ENCODE measurements at places on chromosomes 11 and 22.

DNA sequence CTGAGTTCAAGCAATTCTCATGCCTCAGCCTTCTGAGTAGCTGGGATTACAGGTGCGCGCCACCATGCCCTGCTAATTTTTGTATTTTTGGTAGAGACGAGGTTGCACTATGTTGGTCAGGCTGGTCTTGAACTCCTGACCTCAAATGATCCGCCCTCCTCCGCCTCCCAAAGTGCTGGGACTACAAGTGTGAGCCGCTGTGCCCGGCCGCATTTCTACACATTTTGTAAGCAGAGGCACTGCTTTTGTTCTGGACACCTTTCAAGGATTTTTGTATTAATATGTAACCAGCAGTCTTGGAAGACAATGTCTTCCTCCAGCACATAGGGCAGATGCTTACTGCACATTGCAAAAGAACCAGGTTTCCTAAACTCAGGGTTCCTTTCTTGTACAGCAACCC lies 11.4 kb upstream of the VSIG10L2 start:
- DNase-seq = no peak

DNA sequence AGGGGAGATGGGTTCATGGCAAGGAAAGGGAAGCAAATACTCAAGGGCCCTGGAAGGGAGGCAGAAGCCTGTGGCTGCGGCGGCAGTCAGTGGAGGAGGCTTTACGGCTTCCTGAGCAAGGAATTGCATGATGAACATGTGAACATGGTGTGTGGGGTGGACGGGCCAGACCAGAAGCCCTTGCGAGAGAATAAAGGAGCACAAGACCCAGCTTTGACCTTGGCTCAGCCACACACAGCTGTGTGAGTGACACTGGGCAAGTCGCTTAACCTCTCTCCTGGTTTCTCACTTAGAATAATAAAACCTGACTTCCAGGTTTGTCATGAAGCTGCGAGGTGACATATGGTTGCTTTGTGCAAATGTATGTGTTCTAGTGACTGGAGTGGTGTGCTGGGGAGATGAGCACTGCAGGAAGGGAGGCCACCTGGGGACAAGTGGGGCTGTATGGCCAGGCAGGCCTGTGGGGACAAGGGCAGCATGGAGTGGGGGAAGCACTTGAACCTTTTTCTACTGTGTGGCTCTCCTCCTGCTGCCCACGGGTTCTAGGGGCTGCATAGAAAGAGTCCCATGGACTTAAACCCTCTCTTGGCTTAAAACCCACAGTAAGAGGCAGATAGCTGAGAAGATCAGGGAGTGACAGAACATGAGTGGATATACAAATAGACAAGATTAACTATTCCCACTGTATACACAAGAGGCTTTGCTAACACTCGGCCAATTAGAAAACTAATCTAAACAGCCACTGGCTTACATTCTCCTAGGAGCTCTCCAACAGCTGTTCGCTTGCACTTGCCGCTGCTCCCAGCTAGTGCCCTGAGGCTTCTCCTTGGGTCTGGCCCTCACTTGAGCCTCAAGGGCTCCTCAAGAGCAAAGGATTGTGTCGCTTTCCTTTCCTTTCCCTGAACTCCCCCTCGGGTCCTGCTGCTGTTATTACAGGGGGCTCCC lies 67.3 kb upstream of the CDON start:
- DNase-seq = no peak

GRCh38 chr22:45852826-45853225 lies 124.1 kb downstream of the WNT7B start:
- DNase-seq = no peak

DNA sequence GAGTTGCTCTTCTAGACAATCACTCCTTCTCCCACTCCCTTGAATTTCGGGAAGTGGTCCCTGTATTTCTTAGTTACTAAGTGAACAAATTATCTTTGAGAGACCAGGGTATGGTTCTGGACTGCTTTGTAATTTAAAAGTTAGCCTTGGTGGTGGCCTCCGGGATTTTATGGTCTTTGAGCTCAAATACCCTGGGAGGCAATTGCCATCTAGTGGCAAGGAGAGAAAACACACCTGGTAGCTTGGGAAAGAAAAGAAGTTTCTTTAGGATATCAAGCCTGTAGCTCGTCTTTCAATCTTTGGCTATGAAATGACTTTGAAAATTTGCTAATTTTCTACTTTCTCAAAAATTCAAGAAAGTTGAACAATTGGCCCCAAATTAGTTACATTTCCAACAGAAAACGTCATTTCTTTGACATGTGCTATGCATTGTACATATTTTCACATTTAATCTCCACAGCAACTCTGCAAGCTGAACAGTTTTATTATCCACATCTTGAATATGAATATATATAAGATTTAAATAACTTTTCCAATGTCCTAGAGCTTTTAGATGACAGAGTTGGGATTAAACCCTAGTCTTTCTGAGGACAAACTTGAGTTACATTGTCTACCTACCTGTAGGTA lies 39.1 kb downstream of the MMP27 start:
- no peak for DNase-seq

DNA sequence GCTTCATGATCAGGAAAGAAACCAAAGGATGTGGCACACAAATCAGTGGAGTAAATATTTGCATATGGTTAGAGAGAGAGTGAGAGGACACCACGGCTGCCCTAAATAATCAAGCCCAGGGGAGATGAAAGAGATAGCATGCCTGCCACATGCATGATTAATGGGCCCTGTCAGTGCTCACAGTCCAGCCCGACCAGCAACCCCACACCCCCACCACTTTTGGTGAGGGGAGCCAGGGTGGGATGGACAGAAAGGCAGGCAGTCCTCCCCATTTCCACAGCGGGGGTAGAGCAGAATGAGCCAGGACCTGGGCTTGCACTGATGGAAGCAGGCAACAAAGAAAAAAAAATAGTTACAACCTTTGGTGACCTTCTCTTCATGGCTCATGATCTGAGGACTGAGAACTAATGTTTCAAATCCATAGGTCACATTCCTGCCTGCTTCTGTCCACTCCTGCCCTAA lies 545.0 kb downstream of the ETS1 start:
- no peak for DNase-seq

GRCh38 chr11:17798253-17798652 lies 63.7 kb downstream of the KCNC1 start:
- DNase-seq = no peak

DNA sequence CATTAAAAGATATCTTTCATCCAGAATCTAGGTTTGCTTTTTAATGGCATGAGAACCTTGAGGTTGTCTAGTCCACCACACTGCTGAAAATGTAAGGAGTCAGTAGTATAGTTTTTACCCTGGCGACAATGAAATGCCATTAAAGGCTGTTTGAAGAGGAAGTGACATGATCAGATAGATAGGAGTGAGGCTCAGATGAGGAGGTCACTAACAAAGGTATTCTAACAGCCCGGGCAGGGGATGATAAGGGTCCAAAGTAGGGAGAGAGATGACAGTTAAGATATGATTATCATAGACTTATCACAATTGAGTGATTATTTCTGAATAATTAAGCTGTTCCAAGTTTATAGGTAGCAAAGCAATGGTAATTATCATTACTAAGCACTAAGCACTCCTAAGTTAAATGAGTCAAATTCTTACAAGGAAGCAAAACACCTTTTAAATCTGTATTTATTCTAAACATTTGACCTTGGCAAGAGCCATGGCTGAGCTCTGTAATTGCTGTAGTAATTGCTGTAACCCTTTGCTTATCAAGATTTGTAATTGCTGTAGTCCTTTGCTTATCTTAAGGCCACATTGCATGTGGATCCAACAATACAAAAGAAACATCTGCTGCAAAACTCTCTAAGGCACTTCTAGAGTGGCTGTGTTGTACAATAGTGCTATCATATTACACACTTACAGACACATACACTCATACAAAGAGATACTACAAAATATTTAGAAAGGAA lies 92.6 kb downstream of the ENTHD1 start:
- DNase-seq = no peak

DNA sequence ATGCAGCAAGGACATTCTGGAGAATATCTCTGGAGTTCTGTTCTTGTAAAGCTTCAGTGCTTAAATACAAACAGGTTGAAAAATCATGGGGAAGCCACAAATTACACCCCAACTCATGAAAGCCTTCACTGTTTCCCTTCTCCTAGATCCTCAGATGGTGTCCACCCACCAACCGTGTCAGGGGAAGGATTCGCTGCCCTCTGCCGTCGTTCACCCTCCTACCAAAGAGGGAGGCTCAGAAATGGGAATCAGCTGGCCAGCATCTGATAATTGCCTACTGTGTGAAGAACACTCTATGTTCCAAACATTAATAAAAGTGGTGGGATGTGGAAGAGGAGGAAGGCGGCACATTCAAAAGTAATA lies 7.4 kb upstream of the HEPACAM start:
- DNase-seq = no peak

- no peak for DNase-seq
These were observed 143.0 kb downstream of the MPPED1 start for GRCh38 chr22:43554694-43555365.

DNA sequence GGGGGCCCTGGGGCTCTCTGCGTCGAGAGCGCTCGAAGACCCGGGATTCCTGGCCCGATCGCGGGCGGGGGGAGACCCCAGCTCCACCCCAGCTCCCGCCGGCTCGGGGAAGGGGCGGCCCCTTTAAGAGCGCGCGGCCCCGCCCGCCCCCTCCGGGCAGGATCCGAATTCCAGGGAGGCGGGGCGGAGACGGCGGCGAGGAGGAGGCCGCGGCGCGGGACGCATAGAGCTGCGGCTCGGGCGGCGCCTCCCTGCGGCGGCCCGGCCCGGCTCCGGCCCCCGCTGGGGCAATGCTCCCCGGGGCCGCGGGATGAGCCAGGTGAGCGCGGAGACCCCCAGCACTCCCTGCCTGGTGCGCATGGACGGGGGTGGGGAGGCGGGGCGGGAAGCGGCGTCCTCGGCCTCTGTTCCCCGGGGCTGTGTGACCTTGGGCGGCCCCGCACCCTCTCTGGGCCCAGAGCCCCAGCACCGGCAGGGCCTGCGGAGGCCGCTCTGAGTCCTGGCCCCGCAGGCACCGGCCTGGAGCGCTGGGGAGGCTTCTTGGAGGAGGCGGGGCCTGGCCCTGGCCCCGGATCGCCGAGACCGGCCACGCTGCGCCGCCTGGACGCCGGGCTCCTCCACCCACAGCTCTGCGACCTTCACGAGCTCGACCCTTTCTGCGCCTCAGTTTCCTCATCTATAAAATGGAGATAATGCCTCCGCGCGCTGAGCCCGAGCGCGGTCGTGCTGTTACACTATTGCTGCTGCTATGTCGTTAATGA lies 565 bp downstream of the GAS2L1 start:
- peak; percentile 34 for DNase-seq

DNA sequence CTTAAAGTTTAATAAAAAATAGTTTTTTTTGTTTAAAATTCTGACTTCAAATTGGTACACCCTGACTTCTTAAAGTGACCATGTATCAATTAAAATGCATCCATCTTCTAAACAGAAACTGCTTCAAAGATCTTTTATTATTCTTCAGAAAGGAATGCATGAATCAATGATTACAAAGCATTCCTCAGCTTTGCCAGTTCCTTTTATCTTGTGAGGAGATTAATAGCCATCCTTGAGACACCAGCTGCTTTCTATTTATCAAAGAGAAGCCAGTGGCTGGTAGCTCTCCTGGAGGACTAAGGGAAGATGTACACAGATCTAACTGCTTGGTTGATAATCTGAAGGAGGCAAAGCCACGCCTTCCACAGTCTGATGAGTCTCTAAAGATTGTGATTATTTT lies 2222.5 kb downstream of the LRRC4C start:
- no peak for DNase-seq

DNA sequence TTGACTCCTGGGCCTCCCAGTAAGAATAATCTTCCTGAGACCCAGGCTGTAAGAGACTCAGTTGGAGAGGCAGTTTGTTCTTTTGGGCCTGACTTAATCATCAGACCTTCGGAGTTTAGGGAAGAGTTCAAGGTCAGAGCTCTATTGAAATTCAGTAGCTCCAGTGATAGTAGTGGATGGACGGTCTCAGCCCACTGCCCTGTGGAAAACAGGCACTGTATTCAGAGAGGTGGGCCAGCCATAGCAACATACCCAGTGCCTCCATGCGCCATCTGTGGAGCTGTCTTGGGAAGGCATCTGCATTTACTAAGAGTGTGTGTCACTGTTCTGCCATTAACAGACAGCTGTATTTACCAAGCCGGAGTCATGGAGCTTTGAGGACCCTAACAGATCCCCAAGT lies 2.9 kb downstream of the SMARCB1 start:
- DNase-seq = no peak

GRCh38 chr11:86933891-86934581 lies 21.2 kb downstream of the FZD4 start:
- DNase-seq = no peak

DNA sequence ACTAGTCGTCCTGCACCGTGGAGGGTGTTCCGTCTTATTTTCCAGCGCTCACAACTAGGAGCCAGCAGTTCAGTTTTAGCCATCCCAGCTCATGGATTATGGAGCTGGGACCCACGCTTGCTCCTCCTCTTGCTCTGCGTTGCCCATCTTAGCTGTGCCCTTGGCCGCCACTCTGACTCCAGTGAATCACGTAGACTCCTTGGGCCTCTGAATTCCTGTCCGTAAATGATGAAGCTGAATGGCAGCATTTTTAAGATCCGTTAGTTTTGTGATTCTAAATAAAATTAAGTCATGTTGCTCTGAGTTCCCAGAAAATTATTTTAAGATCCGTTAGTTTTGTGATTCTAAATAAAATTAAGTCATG lies 23.8 kb downstream of the BCR start:
- no peak for DNase-seq

GRCh38 chr11:102564110-102564509 lies 33.6 kb upstream of the MMP7 start:
- no peak for DNase-seq

- DNase-seq = no peak
These were observed 17.5 kb upstream of the ACCSL start for GRCh38 chr11:44029977-44030911.

DNA sequence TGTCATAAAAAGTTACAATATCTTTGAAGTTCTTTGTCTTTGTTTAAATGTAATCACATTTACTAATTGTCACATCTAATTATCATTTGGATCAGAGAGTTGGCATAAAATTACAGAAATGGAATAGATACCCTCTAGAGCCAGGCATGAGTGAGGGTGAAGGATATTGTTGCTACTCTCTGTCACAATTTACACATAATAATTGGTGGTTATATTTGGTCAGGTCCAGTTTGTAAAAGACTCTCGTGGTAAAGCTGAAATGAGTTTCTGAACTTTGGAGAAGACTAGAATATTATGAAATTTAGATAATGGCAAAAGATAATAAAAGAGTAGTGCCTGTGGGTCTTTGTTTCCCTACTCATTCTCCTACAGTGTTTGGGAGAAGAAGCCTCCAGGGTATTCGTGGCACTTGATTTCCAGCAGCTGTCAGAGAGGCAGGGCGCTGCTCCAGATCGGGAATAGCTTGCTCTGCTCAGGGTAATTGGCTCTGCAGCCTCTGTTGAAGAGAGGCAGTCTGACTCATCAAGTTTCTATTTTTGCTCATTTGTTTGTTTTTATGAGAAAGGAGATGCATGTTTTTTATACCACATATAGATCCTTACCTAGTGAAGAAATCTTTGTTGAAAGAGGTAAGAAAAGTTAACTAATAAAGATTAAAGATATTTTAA lies 349.9 kb downstream of the CNTN5 start:
- DNase-seq = peak; percentile 34

GRCh38 chr11:72768581-72768980 lies 16.4 kb upstream of the ARAP1 start:
- DNase-seq = no peak
